ENCODE measurements at places on chromosomes 7 and 10.

DNA sequence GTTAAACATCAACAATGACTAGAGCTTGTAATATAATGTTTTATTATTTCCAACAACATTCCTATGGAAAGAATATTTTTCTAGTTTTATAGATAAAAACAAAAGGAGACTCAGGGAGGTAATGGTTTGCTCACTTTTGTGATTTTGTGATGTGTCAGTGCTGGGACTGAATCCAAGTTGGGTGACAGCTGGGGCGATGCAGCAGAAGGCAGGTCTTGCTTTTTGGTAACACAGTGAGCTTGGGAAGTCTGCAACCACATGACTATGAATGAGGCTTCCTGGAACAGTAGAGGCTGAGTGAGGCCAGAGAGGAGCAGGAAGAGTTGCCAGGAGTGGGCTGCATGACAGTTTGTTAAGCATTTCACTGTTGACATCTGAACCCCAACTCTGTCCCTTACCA, 4.9 kb upstream of the YKT6 start:
- DNase-seq, result no peak
- no peaks in the 10 kb centered on the region for H3K36me3 ChIP-seq
- no peaks in the 10 kb centered on the region for H3K4me1 ChIP-seq
- no peak overlapping the region for H3K4me3 ChIP-seq
- peaks cover 15% of the 10 kb centered on the region for H3K27me3 ChIP-seq

- H3K4me3 ChIP-seq, result no peak within 1 kb of the TSS
- H3K36me3 ChIP-seq, result no peaks in the 10 kb centered on the region
- no peak for DNase-seq
- no peak within 1 kb of the TSS for H3K27ac ChIP-seq
- no peaks in the 10 kb centered on the region for H3K27me3 ChIP-seq
Measured at GRCh38 chr10:102837230-102837721, at the start of gene CYP17A1. TSS of gene CYP17A1 (minus strand) at chr10:102837413. CDS start at chr10:102837361, 52 bp downstream.

- no peak overlapping the region for H3K4me3 ChIP-seq
- no peaks in the 10 kb centered on the region for H3K27me3 ChIP-seq
- H3K36me3 ChIP-seq, result no peaks in the 10 kb centered on the region
- no peak for DNase-seq
- H3K27ac ChIP-seq, result no peak overlapping the region
Measured at GRCh38 chr7:101905203-101905865, 87.9 kb downstream of the CUX1 start.

DNA sequence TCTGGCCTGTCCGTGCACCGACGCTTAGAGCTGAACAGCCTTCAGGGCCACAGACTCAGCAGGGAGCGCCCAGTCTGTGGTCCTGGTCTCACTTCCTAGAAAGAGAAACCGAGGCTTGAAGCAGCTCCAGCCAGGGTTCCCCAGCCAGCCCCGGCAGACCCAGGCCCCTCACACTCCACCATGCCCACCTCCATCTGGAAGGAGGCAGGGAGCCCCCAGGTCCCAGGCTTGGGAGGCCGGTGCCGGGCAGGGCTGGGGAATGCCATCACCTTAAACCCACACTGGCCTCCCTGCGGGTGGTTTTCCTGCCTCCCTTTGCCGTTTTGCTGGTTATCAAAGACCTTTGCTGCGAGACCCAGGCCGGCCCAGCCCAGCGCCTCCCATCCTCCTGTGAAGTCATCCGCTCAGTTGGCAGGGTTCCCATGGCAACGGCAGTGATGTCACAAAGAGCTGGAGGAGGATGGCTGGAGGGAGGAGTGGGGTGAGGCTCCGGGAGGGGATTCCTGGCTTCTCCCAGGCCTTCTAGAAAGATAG, 24.0 kb downstream of the ELFN1 start:
- H3K4me1 ChIP-seq, result peaks cover 17% of the 10 kb centered on the region
- H3K27me3 ChIP-seq, result no peaks in the 10 kb centered on the region
- no peak overlapping the region for H3K4me3 ChIP-seq
